CD4-positive, alpha-beta T cell treated with Interleukin-4 for 1 hour (primary cell): ENCODE measurements at places on chromosomes 4 and X.
A peak's percentile ranks its signal among the peaks of the same experiment; 100 is the strongest.

DNA sequence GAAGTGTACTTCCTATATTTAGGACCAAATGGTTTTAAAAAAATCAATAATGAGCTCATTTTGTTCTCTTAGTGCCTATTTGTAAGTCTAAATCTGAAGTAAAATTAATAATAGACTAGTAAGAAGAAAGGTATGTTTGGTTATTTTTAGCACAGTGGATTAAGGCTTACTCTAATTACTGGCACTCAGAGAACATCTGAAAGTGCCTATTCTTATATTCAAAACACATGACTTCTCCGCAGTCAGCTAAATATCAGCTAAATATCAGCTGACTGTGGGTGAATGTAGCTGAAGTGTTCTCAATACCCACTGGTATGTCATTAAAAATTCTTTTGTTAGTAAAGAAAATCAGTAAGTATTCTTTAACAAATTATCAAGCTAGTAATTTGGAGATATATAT, 6.0 kb downstream of the AP1S2 start:
- no peak for DNase-seq

- DNase-seq = no peak
Measured at GRCh38 chr4:148162991-148163390, 279.2 kb downstream of the NR3C2 start.

DNA sequence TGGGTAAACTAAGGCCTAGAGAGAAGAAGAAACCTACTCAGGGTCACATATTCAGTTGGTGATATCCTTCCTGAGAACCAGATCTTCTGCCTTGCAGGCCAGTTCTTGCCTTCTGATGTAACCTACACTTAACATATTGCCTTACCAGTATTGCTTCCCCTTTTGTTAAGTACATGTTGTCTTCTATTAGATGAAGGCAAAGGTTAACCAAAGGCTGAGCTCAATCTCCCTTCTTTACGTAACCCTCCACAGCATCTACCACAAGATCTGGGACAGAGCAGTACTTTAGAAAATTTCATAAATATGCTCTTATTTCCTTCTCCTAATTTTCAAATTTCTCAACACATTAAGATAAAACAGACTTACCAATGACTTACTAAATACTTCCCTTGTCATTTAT, 474.4 kb downstream of the SH2D1A start:
- DNase-seq = no peak

- peak; percentile 27 for DNase-seq
Measured at GRCh38 chrX:103254171-103254824, 657 bp downstream of the TCEAL8 start.

GRCh38 chr4:76210452-76210851, 3.2 kb downstream of the SCARB2 start:
- DNase-seq = no peak

DNA sequence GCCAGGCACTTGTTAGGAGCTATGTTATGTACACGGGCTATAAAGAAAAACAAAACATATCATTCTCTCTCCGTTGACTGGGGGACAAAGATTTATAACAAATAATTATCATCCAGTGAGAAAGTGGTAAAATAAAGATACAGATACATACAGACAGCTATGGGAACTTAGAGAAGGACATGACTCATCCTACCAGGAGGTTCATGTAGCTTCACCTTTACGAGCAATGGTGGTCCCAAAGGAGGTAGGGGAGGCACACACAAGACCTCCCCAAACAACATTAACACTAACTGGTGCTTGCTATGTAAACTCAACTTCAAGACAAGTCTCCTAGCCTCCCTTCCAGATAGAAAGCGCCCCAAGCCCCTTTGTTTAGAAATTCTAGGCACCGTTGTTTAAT, 8.9 kb downstream of the AMBN start:
- no peak for DNase-seq

DNA sequence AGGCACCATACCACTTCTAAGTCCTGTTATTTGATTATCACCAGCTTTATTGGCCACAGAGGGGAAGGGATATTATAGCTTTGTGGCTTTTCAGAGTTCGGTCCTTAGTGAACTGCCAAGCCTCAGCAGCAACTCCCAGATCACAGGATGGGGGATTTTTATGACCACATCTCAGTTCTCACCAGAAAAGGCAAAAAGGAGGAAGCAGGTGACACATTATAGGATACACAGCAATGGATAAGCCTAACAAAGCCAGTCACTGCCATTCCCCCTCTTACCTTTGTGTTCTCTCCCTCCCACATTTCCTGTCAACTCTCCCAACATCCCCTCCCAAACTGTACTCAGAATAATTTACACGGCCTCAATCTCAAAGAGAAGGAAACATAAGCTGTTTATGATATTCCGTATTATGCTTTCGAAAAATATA, 142.8 kb downstream of the MGST2 start:
- no peak for DNase-seq

DNA sequence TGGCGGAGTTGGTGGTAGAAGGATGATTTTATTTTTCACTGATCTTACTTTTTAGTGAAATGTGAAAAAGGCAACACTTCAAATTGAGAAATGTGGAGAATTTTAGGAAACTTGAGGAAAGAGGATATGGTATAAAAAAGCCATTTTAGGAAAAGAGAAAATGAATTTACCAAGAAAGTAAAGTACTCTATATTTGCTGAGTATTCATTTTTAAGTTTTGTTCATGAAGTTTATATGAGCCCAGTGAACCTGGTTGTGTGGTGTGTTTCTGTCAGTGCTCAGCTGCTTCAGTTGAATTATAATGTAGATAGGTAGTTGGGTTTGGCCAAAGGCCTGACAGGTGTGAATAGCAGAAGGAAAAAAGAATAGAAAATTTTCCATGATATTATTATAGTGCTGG, 345.5 kb upstream of the FSTL5 start:
- no peak for DNase-seq

DNA sequence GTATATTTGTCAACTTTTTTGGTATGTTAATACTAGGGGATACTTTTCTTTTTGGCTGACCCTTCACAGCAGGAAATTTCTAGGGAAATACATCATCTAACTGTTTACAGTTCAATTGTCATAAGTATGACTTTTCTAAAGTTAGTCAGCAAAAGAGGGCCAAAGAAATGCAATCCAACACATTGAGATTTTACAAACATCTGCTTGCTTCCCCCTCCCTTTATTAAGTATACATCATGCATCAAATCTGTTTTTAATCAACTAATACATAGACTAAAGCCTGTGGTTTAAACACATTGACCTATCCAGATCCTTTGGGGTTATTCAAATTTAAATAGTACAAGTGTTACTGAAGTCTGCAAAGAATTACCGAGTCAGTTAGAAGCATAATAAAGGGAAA, 93.9 kb downstream of the MID1 start:
- no peak for DNase-seq

DNA sequence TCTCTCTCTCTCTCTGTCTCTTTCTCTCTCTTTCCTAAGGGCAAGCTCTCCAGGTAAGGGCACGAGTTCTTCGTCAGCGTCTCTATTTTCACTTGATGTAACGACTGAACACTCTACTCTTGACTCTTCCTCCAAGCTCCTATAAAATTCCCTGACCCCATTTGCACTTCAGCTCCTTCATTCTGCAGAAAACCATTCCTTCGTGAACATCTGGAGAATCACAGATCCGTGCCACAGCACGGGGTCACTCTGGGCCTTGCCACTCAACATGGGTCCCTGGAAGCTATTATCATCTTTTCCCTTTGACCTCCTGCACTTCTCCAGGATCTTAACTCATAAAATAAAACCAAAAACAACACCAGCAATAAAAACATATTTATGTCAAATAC, 112.0 kb upstream of the LNX1 start:
- no peak for DNase-seq

DNA sequence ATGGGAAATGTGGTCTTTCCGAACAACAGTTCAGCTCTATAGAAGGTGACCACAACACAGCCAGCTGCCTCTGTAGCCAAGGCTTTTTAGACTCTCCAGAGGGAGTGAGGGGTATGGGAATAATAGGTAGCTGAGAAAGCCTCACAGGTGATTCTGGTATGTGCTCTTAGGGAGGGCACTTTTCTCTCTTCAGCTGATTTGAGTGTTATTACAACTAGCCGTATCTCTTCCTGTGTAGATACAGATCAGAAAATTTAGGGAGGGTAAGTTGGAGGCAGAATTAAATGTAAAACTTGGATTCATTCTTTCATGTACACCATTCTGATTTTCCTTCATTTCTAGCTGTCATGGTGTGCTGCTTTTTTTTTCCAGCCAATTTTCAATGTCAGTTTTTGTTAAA, 154.9 kb downstream of the BMPR1B start:
- no peak for DNase-seq

DNA sequence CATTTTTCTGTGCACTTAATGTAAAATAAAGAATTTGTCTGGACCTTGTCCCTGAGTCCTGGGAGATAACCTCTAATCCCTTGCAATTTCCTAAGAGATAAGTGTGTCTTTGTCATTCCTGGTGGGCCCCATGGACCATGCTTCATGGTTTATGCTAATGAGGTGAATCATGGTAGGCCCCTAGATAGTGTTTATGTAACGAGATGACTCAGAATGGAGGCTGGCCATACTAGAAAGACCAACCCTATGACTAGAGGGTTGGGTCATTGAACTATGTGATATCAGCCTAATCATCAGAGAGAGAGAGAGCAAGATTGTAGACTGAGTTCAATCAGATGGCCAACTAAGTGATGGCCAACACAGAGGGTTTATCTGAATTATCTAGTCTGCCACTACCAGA, 64.2 kb upstream of the NHSL2 start:
- DNase-seq = no peak

- no peak for DNase-seq
Measured at GRCh38 chr4:26330186-26330787, 9.5 kb downstream of the RBPJ start.

GRCh38 chr4:10140866-10141759, 24.5 kb upstream of the WDR1 start:
- DNase-seq = no peak

DNA sequence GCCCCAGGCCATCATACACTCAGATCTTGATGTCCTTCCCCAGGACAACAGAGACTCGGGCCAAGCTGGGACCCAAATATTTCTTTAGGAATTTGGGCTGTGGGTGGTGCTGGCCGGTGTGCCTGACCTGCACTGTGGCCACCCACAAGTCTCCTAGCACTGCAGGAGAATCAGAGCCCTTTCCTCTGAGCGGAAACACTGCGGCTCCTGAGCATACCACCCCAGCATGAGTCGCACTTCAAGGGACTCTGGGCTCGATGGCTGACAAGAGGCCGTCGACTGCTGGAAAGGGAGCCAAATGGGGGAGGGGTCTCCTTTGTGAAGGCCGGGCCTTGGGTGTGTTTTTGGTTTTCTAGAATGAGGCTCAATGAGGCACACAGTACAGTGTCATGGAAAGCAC, 13.0 kb upstream of the IRAK1 start:
- no peak for DNase-seq

DNA sequence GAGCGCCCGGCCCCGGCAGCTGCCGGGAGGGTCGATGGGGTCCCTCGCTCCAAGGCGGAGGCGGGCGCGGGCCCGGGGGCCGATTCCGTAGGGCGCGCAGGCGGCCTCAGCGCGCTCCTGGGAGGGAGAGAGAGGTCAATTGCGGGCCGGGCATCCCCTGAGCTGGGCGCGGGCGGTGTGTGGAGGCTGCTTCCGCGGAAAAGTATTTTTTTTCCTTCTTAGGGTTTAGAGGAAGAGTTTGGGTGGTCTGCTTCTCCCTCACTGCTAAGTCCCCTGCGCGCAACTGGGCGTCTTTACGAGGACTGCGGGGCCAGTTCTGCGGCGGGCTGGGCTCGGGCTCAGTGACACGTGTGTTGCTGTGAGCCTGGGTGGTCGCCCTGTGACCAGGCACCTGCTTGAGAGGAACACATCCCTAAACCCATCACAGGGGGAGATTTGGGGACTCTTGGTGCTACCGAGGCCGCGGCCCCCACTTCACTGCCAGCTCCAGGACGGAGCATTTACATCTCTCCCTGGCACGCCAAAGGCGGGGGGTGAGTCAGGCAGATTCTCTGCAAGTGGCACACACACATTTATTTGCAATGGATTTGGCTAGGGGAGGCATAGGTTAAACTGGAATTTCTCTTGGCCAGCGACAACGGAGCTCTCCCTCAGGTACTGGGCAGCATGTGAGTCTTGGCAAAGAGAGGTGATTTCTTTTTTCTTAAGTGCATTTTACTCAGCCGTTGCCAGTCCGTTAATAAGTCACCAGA, 151.2 kb upstream of the SLC4A4 start:
- DNase-seq = no peak

GRCh38 chr4:47195706-47196105, 164.3 kb downstream of the GABRB1 start:
- DNase-seq = no peak

GRCh38 chr4:101198682-101199339, 148.5 kb downstream of the PPP3CA start:
- no peak for DNase-seq

DNA sequence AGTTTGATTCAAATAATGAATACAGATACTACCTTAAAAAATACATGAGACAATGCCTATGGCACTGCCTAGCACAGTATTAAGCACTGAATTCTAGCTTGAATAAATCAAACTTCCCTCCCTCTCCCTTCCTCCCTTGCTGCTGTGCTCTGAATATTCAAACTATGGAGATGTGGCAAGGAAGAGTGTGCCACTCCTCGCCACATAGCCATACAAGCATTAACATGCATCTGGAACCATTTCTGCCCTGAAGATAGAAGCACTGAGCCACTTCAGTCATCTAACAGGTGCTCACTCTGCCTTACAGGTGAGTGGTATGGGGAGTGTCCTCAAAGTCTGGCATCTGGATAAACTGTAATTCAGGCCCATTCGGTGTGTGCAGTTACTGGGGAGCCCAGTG, 276.9 kb downstream of the ARHGAP24 start:
- no peak for DNase-seq

DNA sequence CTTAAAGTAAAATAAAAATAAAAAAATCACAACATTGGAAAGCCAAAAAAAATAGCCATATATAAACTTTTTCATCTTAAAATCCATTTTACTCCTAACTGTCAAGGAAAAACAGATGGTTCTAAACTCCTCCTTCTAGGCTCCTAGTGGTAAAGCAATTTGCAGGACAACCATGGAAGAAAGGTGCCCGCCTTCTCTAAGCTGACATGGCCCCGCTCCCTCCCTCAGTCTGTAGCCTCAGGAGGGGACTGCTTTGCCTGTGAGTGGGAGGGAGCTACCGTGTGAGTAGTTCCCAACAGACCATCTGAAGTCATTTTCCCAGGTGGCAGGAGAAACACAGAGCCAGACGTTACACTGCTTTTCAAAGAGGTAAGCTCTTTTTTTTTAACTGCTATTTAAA, 336.2 kb upstream of the FAT1 start:
- no peak for DNase-seq

- DNase-seq = no peak
Measured at GRCh38 chr4:75658876-75659275, 14.3 kb downstream of the G3BP2 start.
